Vagina (tissue), 2 donors: ENCODE measurements at places on chromosomes 6 and 20. TPM values are rescaled to one million over a fixed set of nuclear protein-coding genes. Genes with fewer than 3 reads are reported as not detected.

PAX1 gene
- not detected for total RNA-seq

FRK gene
- total RNA-seq: 3.9 TPM

ZNF831 gene
- 2.2 TPM for total RNA-seq

CNR1 gene
- total RNA-seq: 6.1 TPM

MOXD1 gene
- 16.0 TPM for total RNA-seq

ANKRD66 gene
- total RNA-seq: not detected

TCF21 gene
- total RNA-seq: 12.5 TPM

NT5E gene
- 87.2 TPM for total RNA-seq

ISM1 gene
- total RNA-seq: 14.5 TPM

HLA-DQA1 gene
- total RNA-seq: 7.4 TPM

HLA-DRB5 gene
- 4.7 TPM for total RNA-seq

JAG1 gene
- total RNA-seq: 185 TPM

GPR6 gene
- total RNA-seq: not detected

MPIG6B gene
- total RNA-seq: not detected

EEF1A2 gene
- total RNA-seq: 9.8 TPM

GSTA2 gene
- not detected for total RNA-seq

MEP1A gene
- not detected for total RNA-seq

PTCRA gene
- total RNA-seq: not detected

GINM1 gene
- 36.1 TPM for total RNA-seq

GRM1 gene
- total RNA-seq: not detected

ZSCAN31 gene
- 11.3 TPM for total RNA-seq

SMPDL3A gene
- total RNA-seq: 44.7 TPM

MAPK13 gene
- 21.9 TPM for total RNA-seq

LRRC73 gene
- not detected for total RNA-seq

NFATC2 gene
- 7.4 TPM for total RNA-seq

HCRTR2 gene
- not detected for total RNA-seq

CCN2 gene
- 118 TPM for total RNA-seq

APOBEC2 gene
- not detected for total RNA-seq

COL20A1 gene
- total RNA-seq: not detected

IL17A gene
- total RNA-seq: not detected

TENT5A gene
- total RNA-seq: 20.6 TPM

HLA-B gene
- 921 TPM for total RNA-seq

DLGAP4 gene
- 77.3 TPM for total RNA-seq

SYCP2 gene
- total RNA-seq: 3.2 TPM

CENPW gene
- 6.4 TPM for total RNA-seq

SOX18 gene
- 57.2 TPM for total RNA-seq

VGLL2 gene
- total RNA-seq: not detected

THBD gene
- total RNA-seq: 76.9 TPM

SEMG2 gene
- not detected for total RNA-seq
